Left ventricle myocardium inferior (tissue), 1 donor: ENCODE measurements at places on chromosomes 12 and 14.

DNA sequence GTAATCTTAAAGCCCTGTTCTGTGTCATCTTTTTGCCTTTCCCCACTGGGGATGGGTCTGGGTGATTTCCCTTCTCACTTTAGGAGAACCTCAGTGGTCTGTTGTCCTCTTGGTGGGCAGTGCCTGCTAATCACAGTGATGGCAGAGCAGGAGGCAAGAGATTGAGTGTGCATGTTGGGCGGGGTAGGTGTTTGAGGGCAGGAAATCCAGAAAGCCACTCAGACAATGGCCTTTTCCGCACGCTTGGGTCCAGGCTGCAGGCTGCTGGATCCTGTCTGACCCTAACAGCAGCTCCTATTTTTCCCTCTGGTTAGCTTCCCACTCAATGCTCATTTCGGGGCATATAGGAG, 13.7 kb upstream of the ITGA5 start:
- peak overlapping the region; percentile 85 for H3K27ac ChIP-seq
- H3K36me3 ChIP-seq, result no peaks in the 10 kb centered on the region
- DNase-seq, result no peak

DNA sequence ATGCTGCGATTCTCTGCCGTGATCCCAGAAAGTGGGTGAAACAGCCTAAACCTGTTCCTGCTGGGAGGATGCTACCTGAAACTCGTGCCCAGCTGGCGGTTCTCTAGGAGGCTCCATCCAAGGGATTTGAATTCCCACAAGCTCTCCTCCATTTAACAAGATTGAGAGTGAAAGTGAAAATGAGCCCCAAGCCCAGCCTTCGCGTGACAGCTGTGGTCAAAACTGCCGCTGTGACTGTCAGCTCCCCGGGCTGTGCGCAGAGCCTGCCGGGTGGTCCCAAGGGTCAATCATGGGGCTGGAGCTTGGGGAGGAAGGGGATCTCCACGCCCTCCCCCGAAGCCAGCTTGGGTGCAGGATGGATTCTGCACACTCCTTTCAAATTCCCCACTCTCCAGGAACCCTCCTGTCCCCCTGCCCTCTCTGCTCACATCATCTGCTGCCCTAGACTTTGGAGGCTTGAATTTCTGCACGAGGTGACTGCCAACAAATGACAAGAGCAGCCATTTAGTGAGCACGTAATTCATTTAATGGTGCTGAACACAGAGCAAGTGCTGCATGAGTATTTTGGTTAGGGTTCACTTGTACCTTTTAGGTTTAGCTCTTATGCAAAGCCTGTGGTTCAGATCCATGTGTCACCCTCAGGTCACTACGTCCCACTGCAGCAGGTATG, 5.3 kb downstream of the ASB2 start:
- H3K4me1 ChIP-seq, result peaks cover 82% of the 10 kb centered on the region
- no peaks in the 10 kb centered on the region for H3K27me3 ChIP-seq
- no peak for DNase-seq
- peak overlapping the region; percentile 67 for H3K4me3 ChIP-seq
- H3K36me3 ChIP-seq, result peaks cover 4% of the 10 kb centered on the region

DNA sequence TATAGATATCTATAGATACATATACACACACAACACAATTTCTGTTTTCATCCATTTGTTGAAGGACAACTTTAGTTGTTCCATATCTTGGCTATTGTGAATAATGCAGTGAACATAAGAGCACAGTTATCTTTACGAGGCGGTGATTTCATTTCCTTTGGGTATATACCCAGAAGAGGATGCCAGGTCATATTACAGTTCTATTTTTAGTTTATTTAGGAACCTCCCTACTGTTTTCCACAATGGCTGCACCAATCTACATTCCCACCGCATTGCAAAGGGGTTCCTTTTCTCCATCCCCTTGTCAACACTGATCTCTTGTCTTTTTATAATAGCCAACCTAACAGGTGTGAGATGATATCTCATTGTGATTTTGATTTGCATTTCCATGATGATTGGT, 143.4 kb upstream of the ARHGAP5 start:
- peaks cover 47% of the 10 kb centered on the region for H3K4me1 ChIP-seq
- H3K4me3 ChIP-seq, result no peak overlapping the region
- H3K27ac ChIP-seq, result no peak overlapping the region
- no peak for DNase-seq

GRCh38 chr12:66663611-66664010, 15.3 kb downstream of the GRIP1 start:
- peaks cover 4% of the 10 kb centered on the region for H3K4me1 ChIP-seq
- DNase-seq, result no peak
- no peak overlapping the region for H3K27ac ChIP-seq
- H3K4me3 ChIP-seq, result no peak overlapping the region
- H3K27me3 ChIP-seq, result no peaks in the 10 kb centered on the region

DNA sequence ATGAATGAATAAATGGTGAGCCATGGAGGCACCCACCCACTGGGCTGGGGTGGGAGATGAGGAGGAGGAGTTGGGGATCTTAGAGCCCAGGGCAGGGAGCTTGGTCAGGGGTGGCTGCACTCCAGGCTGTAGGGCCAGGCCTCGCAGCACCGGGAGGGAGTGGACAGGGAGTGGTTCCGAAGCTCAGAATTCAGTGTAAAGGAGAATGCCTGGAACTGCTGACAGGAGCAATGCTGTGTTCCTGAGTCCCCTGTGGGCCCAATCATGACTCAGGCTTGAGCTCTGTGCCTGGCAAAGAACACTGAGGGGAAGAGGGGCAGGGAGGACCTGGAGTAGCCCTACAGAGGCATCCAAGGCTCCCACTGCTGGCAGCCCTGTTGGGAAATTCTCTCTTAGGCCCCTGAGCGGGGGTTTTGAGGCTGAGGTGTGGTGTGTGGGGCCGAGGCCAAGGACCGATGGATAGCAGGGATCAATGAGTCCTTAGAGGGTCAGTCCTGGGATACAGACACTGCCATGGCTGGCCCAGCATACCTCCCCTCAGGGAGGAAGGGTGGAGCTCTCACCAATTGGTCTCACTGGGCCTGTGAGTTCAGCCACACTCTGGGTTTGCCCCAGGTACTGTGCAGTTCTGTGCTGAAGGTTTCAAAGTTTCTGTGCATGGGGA, 9.5 kb upstream of the RABGGTA start:
- H3K27ac ChIP-seq, result peak overlapping the region; percentile 81
- no peaks in the 10 kb centered on the region for H3K27me3 ChIP-seq
- H3K4me3 ChIP-seq, result no peak overlapping the region
- peaks cover 33% of the 10 kb centered on the region for H3K4me1 ChIP-seq
- no peak for DNase-seq

- H3K27me3 ChIP-seq, result no peaks in the 10 kb centered on the region
- H3K27ac ChIP-seq, result peak overlapping the region; percentile 91
- H3K4me3 ChIP-seq, result peak overlapping the region; percentile 97
- peaks cover 3% of the 10 kb centered on the region for H3K36me3 ChIP-seq
- no peak for DNase-seq
- H3K4me1 ChIP-seq, result peaks cover 23% of the 10 kb centered on the region
Observed at GRCh38 chr12:32400114-32400672, 835 bp downstream of the FGD4 start.

DNA sequence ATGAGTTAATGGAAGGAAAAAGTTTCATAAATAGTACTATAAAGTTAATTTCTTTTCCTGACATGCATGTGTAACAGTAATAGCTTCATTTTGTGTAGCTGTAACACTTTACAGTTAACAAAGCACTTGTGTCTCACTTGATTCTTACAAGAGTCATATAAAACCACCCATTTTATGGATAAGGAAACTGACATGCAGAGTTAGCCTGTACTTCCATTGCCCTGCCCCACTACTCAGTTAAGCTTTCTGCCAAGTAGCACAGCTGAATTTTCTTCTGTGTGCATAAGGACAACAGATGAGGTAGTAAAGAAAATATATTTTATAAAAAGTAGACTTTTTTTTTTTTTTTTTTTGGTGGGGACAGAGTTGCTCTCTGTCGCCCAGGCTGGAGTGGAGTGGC, 32.2 kb downstream of the ANO6 start:
- no peak overlapping the region for H3K27ac ChIP-seq
- H3K4me3 ChIP-seq, result no peak overlapping the region
- no peaks in the 10 kb centered on the region for H3K36me3 ChIP-seq
- H3K4me1 ChIP-seq, result no peaks in the 10 kb centered on the region
- no peaks in the 10 kb centered on the region for H3K27me3 ChIP-seq
- DNase-seq, result no peak

DNA sequence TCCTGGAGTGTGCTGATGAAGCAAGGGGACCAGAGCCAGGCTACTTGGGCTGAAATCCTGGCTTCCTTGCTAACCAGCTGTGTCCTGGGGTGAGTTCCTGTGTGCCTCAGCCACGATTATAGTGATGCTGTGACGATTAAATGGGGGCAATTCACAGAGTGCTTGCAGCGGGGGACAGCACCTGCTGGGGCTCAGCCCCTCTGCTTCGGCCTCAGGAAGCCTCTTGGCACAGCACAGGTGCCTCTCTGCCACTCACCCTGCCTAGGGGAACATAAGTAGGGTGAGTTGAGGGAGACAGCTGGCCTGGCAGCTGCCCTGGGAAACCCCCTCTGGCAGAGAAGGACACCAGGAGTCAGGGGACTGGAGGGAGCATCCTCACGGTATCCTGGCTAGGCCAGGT, 9.4 kb downstream of the KRT80 start:
- H3K27ac ChIP-seq, result no peak overlapping the region
- no peak for DNase-seq
- no peaks in the 10 kb centered on the region for H3K27me3 ChIP-seq
- H3K4me3 ChIP-seq, result no peak overlapping the region
- H3K36me3 ChIP-seq, result no peaks in the 10 kb centered on the region
- H3K4me1 ChIP-seq, result peaks cover 68% of the 10 kb centered on the region

- H3K4me3 ChIP-seq, result no peak overlapping the region
- no peak for DNase-seq
- H3K27ac ChIP-seq, result no peak overlapping the region
- no peaks in the 10 kb centered on the region for H3K4me1 ChIP-seq
Observed at GRCh38 chr12:61654698-61655097, 605.5 kb upstream of the USP15 start.

GRCh38 chr14:78697341-78697740, 527.2 kb downstream of the NRXN3 start:
- H3K4me3 ChIP-seq, result no peak overlapping the region
- no peaks in the 10 kb centered on the region for H3K4me1 ChIP-seq
- peaks cover 27% of the 10 kb centered on the region for H3K27me3 ChIP-seq
- no peak overlapping the region for H3K27ac ChIP-seq
- H3K36me3 ChIP-seq, result no peaks in the 10 kb centered on the region
- DNase-seq, result no peak

DNA sequence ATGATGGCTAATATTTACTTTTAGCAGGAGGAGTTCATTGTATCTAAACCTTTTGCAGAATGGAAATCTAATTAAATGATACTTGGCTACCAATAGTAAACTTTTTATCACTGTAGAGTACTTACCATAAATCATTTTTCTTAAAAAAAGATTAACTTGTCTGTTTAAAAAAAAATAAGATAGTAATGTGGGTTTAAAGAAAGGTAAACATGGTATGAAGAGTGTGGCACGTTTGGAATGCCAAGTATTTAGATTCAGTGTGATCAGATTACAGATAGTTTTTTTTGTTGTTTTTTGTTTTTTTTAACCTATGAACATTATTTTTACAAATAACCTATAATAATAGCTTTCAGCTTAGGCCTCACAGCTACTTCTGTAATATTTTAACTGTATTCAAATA, 25.8 kb downstream of the KTN1 start:
- peaks cover 100% of the 10 kb centered on the region for H3K4me1 ChIP-seq
- H3K36me3 ChIP-seq, result no peaks in the 10 kb centered on the region
- no peak for DNase-seq
- no peaks in the 10 kb centered on the region for H3K27me3 ChIP-seq

GRCh38 chr14:68936476-68936875, 42.6 kb downstream of the ACTN1 start:
- no peaks in the 10 kb centered on the region for H3K36me3 ChIP-seq

DNA sequence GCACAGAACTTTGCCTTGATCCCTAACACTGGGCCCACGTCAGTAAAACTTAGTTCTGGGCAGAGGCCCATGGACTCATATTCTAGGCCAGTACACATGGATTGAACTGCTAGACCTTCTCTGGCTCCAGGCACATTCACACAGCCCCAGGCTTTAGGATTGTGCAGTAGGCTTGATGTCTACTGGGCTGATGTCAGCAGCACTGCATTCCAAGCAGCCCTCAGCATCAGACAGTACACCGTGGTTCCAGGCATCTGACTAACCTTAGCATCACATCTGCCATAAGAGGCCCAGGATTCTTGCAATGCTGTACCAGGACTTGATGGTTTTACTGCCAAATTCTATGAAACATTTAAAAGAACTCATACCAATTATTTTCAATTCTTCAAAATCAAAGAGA, 301.9 kb downstream of the CCER1 start:
- no peaks in the 10 kb centered on the region for H3K27me3 ChIP-seq
- no peak for DNase-seq
- no peak overlapping the region for H3K27ac ChIP-seq
- no peaks in the 10 kb centered on the region for H3K36me3 ChIP-seq
- no peak overlapping the region for H3K4me3 ChIP-seq

DNA sequence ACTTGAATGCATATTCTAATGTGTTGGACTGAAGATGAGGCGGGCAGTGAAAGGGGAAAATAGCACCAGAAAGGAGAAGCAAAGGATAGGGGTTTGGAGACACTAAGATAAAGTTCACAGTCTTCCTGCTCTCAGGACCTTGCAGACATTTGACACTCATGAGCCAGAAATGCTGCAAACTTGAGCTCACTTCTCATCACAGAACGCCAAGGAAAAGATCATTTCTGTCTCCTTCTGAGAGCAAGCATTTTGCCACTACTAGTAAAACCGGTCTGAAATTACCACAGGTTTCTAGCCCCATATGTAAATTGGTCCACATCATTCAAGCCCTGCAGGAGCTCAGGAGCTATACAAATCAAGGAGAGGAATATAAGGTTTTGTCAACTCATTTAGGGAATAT, 44.6 kb upstream of the ANO2 start:
- H3K4me3 ChIP-seq, result no peak overlapping the region
- H3K36me3 ChIP-seq, result peaks cover 40% of the 10 kb centered on the region
- H3K27me3 ChIP-seq, result no peaks in the 10 kb centered on the region

DNA sequence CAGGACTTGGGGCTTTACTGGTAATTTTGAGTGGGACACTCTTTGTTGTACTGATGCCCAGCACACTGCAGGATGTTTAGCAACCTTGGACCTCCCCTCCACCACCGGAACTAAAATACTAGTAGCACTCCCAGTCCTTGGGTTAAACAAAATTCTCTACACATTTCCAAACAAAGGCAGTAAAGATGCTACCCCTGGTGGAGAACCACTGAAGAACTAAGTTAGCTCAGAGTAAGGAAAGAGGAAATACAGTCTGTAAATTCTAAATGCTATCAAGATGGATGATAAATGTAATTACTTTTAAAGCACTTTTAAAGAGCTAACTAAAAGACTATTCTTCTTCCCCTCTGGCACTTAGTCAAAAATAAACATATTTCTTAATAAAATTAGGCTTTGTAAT, 64.1 kb downstream of the LRP6 start:
- H3K4me1 ChIP-seq, result peaks cover 17% of the 10 kb centered on the region
- no peak overlapping the region for H3K4me3 ChIP-seq
- no peak overlapping the region for H3K27ac ChIP-seq
- no peak for DNase-seq
- H3K36me3 ChIP-seq, result peaks cover 14% of the 10 kb centered on the region

GRCh38 chr14:50055461-50056228, 60.7 kb downstream of the VCPKMT start:
- H3K36me3 ChIP-seq, result no peaks in the 10 kb centered on the region
- peaks cover 26% of the 10 kb centered on the region for H3K4me1 ChIP-seq
- H3K4me3 ChIP-seq, result no peak overlapping the region
- no peak overlapping the region for H3K27ac ChIP-seq
- no peak for DNase-seq

- H3K4me1 ChIP-seq, result peaks cover 8% of the 10 kb centered on the region
- H3K4me3 ChIP-seq, result no peak overlapping the region
Observed at GRCh38 chr12:67760586-67761275, 112.2 kb downstream of the DYRK2 start.

GRCh38 chr14:72054911-72055310, 122.7 kb downstream of the RGS6 start:
- H3K4me1 ChIP-seq, result no peaks in the 10 kb centered on the region
- H3K27me3 ChIP-seq, result no peaks in the 10 kb centered on the region
- H3K4me3 ChIP-seq, result no peak overlapping the region
- H3K27ac ChIP-seq, result no peak overlapping the region
- DNase-seq, result no peak
